Amniotic stem cell (primary cell): ENCODE measurements at places on chromosomes 1 and 21.
A peak's percentile ranks its signal among the peaks of the same experiment; 100 is the strongest.

DNA sequence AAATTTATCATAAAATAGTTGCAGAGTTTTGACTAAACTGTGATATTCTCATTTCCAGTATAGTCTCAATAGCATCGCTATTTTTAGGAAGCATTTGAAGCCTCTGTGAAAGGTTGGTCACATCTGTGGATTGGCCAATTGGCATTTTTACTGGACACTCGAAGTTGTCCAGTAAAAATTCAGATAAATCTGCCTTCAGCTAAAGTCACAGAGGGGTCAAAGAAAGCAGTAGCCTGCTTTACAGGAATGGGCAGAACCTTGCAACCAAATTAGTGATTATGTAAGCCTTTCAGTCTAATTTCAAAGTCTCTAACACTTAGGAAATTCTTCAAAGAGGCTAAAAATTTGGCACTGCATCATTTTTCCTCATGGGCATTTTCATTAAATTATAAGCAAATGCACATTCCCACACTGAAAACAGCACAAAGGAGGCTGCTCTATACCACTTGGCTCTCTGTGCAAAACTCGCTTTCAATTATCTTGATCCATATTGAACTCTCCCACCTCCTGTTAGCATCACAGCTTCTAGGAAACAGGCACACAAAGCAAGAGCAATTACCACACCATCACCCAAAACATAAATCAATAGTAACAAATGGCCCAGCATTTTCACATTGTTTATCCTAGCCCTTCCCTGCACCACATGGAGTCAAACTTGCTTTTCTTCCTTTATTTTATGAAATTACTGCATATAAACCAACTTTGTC, 318.5 kb upstream of the DUSP10 start:
- no peak for DNase-seq

- no peak for DNase-seq
These were observed 46.7 kb upstream of the DMRTB1 start for GRCh38 chr1:53412285-53413174.

DNA sequence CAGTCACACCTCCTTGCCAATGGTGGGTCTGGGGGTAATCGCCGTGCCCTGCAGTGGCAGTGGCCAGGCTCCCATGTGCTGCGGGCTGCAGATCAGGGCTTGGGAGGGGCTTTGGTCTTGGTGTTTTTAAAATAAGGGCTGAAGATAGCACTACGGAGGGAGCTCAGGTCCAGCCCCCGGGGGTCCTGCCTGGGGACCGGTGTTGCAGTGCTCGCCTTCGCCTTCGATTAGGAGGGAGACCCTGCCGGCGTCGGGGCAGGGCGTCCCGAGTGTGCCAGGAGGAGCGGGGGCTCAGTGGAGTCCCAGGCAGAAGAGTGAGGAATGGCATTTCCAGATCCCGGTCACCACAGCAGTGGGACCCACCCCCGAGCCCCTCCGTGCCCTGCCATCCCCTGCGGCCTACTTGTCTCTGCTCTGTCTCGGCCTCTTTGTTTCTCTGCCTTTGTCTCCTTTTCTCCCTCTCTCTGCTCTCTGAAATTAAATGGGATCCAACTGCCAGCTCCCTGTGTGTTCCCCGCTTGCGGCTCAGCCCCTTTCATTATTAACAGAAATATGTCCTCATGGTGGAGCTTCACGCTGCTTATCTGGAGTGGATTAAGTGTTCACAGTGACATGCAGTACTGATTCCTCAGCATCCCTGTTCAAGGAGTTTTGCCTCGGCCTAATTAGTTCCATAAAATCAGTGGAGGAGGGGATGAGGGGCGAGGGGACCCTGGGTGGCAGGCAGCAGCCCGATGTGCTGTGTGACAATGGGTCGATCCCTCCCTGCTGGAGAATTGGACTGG, 44.4 kb downstream of the DMRTB1 start:
- no peak for DNase-seq

DNA sequence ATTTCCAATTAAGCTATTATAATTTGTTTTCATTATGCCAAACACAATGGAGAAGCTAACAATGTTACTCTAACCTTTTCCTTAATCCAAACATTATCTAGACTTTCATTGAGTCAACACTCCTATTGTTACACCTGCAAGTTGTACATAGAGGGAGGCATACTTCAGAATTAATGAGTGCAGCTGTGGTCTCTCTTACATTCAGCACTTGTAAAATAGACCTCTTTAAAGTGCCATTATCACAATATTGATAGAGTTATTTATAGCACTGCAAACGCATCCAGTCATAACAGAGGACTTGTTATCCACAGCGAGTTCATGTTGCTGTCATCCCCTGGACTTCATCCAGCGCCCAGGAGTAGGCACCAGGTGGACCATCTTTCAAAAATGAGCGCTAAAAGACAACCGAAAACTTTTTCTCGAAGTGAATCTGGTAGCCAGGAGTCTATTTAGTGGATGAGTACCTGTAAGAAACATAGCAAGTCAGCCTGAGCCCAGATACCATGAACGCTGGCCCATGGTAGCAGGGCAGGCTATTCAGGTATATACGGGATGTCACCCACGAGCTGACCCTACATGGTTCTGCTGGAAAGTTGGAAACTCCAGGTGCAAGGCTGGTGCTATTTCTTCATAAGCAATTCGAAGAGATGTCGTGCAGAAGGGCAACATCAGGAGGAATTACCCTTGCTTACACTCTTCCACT, 70.6 kb upstream of the NFIA start:
- DNase-seq, result no peak

- DNase-seq, result no peak
These were observed 15.9 kb downstream of the AKIRIN1 start for GRCh38 chr1:39006726-39007645.

DNA sequence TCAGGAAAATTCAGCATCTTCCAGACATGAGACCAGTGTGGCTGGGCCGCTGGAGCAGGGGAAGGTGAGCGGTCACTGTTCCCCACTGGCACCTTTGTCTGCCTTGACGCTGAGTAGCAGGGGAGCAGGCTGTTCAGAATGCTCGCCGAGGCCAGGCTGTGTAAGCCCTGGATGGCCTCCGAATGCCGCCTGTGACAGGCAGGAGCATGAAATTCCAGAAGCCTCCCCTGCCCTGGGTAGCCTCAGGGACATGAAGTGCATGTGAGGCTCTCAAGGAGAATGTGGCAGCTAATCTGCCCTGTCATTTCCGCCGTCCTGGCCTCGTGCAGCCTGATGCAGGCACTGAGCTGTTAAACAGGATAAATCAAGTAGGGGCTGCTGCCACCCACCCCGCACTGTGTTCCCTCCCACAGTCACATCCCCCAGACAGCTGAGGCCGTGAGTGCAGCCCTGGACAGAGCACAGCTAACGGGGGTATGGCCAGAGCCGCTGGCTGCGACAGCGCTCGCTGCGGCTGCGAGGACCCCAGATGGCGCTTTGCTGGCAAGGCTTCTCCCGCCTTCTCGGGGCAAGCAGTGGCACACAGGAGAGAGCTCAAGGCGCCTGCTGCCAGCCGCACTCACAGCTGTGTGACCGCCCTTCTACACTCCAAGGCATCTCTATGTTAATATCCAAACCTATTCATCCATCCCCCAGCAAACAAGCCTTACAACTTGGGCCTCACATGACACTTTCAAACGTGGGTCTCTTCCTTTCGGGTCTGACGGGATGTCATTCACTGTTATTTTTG, 105.0 kb upstream of the COL6A1 start:
- no peak for DNase-seq

- no peak for DNase-seq
These were observed 30.4 kb upstream of the HHAT start for GRCh38 chr1:210298296-210298695.

- DNase-seq, result no peak
These were observed 27.1 kb upstream of the SAMSN1 start for GRCh38 chr21:14573244-14573643.

GRCh38 chr1:223755992-223756775, 43.8 kb downstream of the CAPN2 start:
- DNase-seq, result no peak

GRCh38 chr1:91684481-91685196, 184.0 kb downstream of the CDC7 start:
- no peak for DNase-seq

- peak; percentile 20 for DNase-seq
These were observed 10.7 kb downstream of the CLCNKA start for GRCh38 chr1:16032388-16033102.

DNA sequence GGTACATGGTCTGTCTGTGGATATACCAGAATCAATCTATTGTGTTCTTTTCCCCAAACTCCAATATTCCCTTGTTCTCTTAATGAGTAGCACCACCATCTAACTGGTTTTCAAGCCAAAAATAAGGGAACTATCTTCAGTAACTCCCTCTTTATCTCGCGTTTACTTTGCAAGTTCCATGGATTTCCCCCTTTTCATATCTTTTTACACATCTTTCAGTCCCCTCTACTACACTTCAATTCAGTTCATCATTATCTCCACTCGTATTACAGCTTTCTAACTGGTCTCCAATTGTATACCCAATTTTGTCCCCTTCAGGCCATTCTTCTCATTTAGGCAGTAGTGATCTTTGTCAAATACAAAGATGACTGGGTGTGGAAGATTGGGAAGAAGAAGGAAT, 4.1 kb upstream of the TMCO1 start:
- DNase-seq, result no peak

DNA sequence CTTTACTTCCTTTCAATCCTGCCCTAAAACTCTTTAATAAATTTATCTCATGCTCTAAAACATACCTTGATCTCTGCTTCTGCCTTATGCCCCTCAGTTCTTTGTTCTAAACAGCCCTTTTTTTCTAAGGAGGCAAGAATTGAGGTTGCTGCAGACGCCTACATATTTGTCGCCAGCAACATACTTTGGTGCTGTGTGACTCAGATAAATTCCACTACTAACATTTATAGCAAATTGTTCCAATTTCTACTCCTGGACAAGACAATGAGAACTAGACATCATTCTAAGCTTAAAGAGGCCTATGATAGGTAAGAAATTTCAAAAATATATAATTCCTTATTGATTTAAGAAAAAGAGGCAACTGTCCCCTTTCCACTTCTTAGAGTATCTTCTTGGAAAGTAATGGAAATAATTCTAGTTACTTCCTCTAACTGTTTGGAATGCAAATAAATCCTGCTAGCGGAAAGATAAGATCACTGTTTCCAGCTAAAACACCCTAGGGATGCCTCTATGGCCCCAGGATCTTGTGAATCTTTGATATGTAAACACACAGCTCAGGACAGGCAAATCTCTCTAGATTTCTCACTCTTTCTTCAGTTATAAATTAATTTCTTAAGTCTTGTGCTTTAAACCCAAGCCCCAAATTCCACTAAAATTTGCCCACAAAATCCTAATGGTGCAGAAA, 869.1 kb downstream of the KCNT2 start:
- DNase-seq, result no peak

GRCh38 chr1:2611621-2612437, 21.0 kb downstream of the MMEL1 start:
- no peak for DNase-seq

GRCh38 chr1:161333166-161333565, 19.0 kb downstream of the SDHC start:
- no peak for DNase-seq

GRCh38 chr1:156165083-156165482, 11.7 kb downstream of the SEMA4A start:
- DNase-seq, result no peak

DNA sequence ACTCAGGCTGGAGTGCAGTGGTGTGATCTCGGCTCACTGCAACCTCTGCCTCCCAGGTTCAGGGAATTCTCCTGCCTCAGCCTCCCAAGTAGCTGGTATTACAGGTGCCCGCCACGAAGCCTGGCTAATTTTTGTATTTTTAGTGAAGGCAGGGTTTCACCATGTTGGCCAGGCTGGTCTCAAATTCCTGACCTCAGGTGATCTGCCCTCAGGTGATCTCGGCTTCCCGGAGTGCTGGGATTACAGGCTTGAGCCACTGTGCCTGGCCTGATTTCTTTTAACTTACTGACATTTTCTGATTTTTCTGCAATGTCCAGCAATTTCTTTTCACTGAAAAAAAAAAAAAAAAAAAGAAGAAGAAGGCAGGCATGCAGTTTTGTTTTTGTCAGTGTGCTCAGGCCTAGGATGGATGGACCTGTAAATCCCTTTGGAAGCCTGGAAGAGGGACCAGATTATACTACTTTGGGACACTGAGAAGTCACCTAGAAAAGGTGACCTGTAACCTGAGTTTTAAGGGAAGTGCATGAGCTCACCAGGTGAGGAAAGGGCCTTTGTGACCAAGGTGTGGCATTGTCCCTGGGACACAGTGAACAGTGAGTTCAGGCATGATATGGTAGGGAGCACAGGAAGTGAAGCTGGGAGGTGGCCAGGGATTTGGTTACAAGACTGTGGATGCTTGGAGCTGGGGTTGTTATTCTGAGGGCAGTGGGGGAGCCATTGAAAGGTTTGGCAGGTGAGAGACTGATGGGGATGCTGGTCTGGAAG, 2.7 kb upstream of the TMEM61 start:
- DNase-seq, result no peak

GRCh38 chr21:17451364-17451891, 61.4 kb upstream of the CXADR start:
- peak; percentile 30 for DNase-seq

GRCh38 chr1:94011709-94012595, 102.7 kb upstream of the GCLM start:
- no peak for DNase-seq

DNA sequence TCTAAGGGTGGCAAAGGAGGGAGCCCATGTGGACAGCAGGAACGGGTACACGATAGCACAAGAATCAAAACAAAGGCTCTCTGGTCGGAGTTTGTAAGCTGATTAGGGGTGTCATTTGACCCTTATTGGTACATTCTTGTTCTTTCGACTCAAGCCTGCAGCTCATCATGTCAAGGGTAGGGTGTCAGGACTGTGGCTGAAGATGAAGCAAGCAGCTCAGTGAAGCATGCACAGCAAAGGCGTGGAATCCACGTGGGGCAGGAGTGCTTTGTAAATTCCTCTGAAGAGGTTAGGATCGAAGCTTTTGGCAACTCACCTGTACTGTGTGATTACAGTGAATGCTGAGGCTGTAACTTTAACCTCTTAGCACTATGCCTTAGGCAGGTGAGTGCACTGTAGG, 4.7 kb upstream of the ABCB10 start:
- DNase-seq, result no peak

- no peak for DNase-seq
These were observed 155.4 kb downstream of the PGBD5 start for GRCh38 chr1:230270559-230271281.

GRCh38 chr1:28259934-28260802, 850 bp downstream of the SESN2 start:
- DNase-seq, result peak; percentile 63

- no peak for DNase-seq
These were observed 36.2 kb upstream of the DUSP10 start for GRCh38 chr1:221778125-221778524.

DNA sequence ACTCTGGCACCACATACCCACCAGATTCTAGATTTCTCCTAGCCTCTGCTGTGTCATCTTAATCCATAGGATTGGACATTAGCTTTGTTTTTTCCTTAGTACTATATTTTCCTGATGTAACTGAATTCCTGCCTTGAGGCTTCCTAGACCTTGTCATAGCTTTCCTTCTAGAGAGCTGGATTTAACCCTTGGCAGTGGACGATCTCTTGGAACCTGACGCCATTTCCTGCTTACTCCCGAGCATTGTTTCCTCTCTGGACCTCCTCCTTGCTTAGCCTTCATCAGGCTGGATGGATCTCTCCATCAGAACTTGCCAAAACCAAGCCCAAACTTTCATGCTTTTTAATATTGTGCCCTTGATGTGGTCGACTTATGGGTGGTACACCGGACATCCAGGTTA, 1.5 kb downstream of the APOBEC4 start:
- no peak for DNase-seq

GRCh38 chr21:43876605-43877004, 11.6 kb downstream of the AGPAT3 start:
- DNase-seq, result no peak

- no peak for DNase-seq
These were observed 13.4 kb upstream of the NIBAN1 start for GRCh38 chr1:184987696-184988095.
